NCI-H524 treated with DMSO at 0.1 percent for 48 hours (cell line): ENCODE measurements at places on chromosomes 7 and 10.

DNA sequence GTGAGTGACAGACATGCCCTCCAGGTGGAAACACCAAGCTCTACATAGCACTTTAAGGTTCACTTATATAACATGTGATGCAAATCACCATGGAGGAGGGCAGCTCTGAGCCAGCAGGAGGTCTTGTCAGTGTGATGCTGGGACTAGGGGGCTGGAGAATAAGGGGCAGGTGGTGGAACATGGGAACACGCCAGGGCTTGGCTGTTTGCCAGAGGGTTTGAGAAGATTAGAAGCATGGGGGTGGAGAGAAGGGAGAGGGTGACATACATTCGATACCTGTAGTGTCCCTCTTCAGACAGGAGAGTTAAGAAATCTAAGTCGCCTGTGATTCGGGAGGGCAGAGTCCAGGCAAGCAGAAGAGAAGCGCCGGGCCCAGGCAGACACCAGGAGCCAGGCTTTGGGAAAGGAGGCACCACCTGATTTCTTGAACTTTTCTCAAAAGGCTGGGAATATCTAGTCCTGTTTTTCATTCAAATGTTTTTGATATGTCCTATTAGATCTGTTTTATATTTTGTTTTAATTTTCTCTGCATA lies 16.9 kb upstream of the LAMB4 start:
- peak; percentile 97 for DNase-seq

- DNase-seq, result no peak
Observed at GRCh38 chr7:102220960-102221800, 65.5 kb upstream of the SH2B2 start.

DNA sequence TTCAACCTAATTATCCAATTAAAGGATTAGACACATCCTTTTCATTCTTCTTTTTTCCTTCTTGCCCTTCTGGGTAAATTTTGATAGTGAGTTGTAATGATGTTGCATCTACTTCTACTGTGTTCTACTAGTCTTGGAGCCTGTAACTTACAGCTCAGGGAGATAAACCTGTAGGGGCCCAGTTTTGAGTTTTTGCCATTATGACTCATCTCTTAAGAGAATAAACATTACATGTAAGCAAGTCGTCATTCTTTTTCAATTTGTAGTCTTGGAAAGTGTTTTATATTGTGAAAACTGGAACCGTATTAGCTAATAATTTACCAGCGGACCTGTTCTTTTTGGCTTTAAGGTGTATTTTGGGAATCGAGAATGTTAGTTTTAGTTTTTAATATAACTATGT lies 89.7 kb upstream of the RPA3 start:
- DNase-seq, result peak; percentile 38

DNA sequence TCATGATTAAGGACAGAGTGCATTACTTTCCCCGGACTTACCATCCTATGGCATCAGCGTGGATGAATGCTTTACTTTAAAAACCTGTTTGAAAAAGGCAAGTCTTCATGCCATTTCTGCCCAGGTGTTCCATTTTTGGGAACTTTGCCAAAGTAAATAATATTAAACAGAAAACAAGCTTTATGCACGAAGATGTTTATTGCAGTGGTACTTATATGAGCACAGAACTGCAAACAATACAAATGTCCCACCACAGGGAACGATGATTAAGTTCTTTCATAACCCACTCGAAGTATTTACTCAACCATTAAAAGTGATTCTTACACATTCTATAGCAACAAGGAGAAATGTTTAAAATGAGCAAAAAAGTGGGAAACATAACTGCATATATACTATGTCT lies 109.7 kb upstream of the GDF10 start:
- DNase-seq, result no peak

DNA sequence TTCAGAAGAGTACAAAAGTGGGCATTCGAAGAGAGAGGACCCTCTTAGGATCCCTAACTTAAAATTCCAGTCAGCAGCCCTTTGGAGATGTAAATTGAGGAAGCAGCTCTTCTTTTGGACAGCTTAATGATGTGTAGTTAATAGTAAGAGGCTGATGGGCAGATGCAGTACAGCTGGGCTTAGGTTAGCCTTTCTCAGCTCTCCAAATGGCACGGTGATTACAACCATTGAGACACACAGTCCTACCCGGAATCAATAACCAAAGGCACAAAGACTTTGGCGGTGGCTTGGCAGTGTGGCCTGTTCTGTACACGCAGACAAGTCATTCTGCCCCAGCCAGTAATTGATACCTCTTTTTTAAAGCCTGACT lies 26.8 kb downstream of the GAD2 start:
- no peak for DNase-seq

DNA sequence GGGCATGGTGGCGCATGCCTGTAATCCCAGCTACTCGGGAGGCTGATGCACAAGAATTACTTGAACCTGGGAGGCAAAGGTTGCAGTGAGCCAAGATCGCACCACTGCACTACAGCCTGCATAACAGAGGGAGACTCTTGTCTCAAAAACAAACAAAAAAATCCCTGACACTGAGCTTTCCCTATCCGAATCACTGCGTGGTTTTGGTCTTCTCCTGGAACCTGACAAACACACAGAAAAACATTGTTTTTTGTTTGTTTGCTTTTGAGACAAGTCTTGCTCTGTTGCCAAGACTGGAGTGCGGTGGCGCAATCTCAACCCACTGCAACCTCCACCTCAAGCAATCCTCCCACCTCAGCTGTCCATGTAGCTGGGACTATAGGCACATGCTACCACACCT lies 50.4 kb upstream of the PTPRN2 start:
- no peak for DNase-seq

GRCh38 chr7:8639668-8640067 lies 206.3 kb downstream of the NXPH1 start:
- DNase-seq, result no peak

DNA sequence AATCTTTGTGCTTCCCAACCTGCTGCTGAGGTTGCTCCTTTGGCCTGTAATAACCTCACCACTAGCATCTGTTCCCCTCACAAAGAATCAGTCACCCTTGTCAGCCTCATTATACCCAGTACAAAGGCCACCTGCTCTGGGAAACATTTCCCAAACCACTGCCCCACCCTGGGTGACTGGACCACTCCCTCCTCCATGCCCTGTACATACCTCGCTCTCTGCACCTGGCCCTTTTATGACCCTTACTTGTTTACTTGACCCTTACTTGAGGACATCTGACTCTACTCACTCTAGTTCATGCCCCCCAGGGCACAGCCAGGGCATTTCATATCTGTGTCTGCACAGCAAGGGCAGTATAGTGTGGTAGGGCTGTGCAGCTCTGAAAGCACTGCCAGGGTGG lies 21.4 kb upstream of the AOC1 start:
- DNase-seq, result no peak

DNA sequence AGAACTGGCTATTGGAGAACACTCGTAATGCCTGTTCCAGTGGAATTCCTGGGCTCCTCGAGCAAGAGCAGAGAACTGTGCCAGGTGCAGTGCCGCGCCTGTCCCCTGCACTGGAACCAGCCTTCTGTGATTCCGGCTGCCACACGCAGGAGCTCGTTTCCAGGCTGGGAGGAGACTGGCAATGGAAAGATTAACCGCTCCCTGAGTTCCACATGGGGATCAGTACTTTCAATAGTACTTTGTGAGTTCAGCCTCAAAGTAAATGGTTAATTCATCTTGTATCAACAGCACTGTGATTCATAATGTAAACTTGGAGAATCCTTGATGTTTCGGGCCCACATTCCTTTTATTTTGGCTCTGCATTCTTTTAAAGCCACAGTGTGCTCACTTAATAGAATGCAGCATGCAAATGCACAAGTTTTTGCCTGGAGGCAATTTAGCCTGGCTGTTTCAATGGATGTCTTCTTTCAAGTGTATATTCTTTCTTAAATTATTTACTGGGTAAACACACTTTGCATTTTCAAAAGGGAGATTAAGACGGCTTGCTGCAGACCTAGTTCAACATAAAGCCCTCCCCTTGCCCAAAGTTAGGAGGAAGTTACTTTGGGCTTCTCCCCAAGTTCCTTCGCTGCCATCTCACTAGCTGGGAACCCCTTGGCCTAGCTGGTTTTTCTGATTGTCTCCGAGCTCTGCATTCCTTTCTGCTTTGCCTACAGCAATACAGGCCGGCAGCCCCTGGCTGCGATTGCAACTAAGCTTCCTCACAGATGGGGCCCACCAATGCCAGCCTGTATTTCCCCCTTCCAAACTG lies 138.1 kb upstream of the TCF7L2 start:
- DNase-seq, result no peak

DNA sequence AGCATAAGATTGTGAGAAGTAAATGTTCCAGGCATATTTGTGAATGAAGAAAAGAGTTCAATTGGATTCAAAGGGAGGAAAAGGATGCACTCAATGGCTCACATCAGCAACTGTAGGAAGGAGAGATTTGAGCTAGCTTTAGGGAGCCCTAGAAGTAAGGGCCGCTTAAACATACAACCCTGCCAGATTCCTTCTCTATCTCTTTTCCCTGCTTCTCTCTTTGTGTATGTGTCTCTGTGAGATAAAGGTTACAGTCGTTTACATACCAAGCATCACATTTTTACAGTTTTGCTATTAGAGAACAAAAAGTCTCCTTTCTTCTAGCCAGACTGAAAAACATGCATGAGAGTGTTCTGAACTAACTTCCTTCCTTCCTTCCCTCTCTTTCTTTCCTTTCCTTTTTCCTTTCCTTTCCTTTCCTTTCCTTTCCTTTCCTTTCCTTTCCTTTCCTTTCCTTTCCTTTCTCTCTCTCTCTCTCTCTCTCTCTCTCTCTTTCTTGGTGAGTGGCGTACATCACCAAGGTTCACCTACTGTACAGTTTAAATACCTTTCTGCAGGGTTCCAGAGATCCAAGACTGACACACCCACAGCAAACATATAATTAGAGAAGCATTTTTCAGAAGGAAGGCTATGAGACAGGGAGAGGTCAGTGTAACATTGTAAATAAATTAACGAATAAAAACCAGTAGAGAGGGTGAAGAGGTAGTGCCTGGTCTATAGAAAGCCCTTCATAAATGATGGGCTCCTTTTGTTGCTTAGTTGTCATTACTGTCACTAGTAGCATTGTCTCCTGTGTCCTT lies 240.4 kb downstream of the ARL4A start:
- DNase-seq, result no peak

- DNase-seq, result no peak
Observed at GRCh38 chr10:70615784-70616522, 13.4 kb upstream of the PRF1 start.

DNA sequence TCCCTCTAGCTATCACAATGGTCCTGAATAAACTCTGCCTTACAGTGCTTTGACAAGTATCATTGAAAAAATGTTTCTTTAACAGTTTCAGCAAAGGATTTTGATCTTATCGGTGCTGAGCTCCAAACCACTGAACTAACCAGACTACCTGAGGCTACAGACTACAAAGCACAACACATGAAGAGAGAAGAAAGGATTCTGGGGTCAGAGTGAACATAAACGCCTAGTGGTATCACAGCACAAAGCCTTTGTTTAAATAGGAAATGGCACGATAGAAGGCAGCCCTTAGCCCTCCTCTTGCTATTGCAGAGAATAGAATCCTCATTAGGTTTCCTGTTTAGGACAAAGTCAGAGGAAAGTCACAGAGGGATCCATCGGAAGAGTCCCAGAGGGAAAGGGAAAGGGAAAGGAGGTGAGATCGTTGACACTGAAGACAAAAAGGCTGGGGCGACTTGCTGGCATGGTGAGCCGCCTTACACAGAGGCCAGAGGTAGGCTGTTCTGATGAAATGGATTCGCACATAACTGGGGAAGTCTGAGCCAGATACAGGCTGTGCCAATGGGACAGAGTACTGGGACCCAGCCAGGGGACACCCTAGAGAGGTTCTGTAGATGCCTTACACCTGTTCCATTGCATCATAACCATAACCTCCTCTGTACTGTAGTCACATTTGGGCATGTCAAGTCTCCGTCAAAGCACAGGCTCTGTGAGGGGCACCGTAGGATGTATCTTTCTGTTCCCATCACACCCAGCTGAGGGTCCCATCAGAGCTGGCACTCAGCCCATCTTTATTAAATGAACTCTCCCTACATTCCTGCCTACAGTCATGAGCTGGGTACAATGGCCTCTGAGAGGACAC lies 71.5 kb downstream of the XPNPEP1 start:
- no peak for DNase-seq

GRCh38 chr10:6050801-6051445 lies 11.2 kb downstream of the IL2RA start:
- DNase-seq, result no peak

DNA sequence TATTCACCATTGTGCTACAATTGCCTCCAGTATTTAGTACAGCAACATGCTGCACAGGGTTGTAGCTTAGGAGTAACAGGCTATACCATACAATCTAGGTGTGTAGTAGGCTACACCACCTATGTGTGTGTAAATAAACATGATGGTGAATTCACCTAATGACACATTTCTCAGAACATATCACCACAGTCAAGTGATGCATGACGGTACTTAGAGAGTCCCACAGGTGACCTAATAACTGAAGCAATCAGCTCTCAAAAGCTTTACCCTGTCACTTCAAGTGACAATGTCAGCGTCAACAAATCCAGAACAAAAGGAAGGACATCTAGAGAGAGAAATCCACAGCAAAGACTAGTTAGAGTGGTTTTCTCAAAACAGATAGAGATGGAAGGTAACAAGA lies 38.8 kb downstream of the CCNJ start:
- no peak for DNase-seq
